ENCODE measurements at places on chromosomes 7 and 10.

GRCh38 chr7:117211614-117212013 lies 111.2 kb downstream of the WNT2 start:
- no peak for DNase-seq

GRCh38 chr10:88759366-88760101 lies at the start of gene LIPN:
Gene LIPN, plus strand, starts transcription at chr10:88760020. Its CDS starts 1,386 bp downstream, at chr10:88761406.
- DNase-seq, result no peak

DNA sequence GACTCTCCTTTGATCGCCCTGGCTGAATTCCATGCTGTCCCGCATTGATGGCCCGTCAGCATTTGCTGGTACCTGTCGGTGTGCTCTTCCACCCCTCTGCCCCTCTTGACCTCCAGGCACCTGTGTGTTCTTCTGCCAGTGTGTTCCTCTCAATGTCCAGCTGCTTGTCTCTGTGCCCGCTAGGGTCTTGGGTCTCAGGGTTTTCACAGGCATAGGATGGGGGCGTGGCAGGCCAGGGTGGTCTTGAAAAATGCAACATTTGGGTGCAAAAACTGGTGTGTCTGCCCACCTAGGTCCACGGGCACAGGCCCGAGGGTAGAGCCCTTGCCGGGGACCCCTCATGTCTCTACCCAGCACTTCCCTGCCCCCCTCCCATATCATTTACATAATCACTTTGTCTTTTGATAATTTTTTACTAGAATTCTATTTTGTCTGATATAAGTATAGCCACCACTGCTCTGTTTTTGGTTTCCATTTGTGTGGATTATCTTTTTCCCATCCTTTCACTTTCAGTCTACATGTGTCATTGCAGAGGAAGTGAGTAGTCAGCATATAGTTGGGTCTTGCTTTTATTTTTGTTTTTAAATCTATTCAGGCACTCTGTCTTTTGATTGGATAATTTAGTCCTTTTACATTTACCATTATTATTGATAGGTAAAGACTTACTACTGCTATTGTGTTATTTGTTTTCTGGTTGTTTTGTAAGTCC lies 46.6 kb upstream of the ADRA2A start:
- no peak for DNase-seq

GRCh38 chr7:156419782-156420181 lies 220.8 kb upstream of the RNF32 start:
- DNase-seq, result no peak

- DNase-seq, result peak; percentile 49
Observed at GRCh38 chr7:22109761-22110160, 164.1 kb upstream of the CDCA7L start.

DNA sequence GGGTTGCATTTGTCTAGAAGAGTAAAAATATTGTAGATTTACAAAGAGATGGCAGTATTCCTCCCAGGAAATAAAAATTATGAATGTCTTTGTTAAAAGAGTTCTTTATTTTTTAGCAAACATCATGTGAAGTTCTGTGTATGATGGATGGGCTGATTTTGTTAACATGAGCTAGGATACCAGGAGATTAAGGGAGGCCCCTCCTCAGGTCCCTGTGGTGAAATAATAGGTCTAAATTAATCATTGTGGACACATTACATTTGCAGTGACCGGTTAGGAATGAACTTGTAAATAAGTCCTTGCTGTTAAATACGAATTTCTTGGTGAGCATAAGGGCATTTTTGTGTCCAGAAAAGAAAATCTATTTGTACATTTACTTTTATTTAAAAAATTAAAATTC lies 339.4 kb upstream of the PHF14 start:
- no peak for DNase-seq

DNA sequence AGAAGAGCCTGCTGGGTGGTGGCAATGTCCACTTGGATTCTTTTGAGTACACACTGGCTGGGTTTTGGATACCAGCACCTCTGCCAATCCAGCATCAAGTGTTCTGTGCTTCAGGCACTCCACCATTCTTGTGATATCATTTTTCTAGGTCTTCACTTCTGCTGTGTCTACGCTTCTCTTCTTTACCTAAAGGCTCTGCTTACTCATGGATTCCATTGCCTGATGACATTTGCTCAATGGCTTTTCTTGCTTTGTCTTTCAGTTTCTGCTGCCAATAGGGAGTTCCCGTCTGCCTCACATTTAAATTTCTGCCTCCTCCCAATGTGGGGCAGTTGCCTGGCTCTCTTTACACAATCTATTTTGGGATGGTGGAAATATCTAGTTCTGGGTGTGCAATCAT lies 12.7 kb upstream of the PAPSS2 start:
- DNase-seq, result no peak

DNA sequence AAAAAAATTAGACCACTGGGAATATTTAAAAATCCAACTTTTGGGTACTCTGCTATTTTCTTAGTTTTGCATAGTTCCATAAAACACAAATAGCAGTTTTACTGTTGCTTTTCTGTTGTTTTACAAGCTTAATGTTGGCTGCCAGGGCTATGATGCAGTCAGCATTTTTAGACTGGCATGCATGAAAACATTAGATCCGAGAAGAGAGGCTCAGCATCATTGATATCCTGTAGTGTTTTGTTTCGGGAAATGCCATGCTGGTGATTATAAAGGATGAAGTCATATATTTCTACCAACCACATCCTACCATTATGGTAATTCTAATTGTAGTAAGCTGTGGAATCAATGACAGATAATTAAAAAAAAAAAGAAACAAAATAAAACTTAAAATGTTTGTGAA lies 104.6 kb downstream of the MBL2 start:
- peak; percentile 23 for DNase-seq

GRCh38 chr7:63093481-63093880 lies 905.2 kb upstream of the ZNF722 start:
- DNase-seq, result no peak
